ENCODE measurements at places on chromosomes 11 and 22. TPM values are rescaled to one million over a fixed set of nuclear protein-coding genes. Genes with fewer than 3 reads are reported as not detected.

Gene PRRG4
- 11.2 TPM for total RNA-seq

Gene DGKZ
- total RNA-seq: 30.4 TPM

Gene MYEOV
- total RNA-seq: 4.2 TPM

Gene TESMIN
- total RNA-seq: 1.1 TPM

Gene PTGDR2
- total RNA-seq: 0.59 TPM

Gene TPBGL
- not detected for total RNA-seq

DNA sequence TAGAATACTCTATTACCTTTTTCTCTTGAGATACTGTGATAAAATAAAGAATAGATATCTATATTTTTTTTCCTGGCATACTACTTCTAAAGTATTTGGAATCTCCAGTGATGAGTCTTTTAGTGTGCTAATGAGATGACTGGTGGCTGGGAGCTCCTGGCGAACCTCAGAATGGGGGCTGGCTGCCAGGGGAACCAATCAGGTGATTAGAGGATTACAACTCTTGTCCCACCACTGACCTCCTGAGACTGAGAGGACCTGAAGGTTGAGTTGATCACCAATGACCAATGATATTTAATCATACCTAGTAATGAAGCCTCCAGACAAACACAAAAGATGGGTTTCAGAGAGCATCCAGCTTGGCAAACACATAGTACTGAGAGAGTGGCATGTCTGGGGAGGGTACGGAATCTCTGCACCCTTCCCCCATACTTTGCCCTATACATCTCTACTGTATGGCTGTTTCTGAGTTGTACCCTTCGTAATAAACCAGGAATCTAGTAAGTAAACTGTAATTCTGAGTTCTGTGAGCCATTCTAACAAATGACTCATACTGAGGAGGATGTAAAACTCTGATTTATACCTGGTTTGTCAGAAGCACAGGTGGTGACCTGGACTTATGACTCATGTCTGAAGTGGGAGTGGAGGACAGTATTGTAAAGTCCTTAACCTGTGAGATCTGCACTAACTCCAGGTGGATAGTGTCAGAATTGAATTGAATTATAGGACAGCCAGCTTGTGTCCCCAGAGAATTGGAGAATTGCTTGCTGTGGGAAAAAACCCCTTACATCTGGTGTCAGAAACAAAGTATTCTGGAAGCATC is 325.3 kb upstream of the LRRC4C start:
- no peak for DNase-seq

DNA sequence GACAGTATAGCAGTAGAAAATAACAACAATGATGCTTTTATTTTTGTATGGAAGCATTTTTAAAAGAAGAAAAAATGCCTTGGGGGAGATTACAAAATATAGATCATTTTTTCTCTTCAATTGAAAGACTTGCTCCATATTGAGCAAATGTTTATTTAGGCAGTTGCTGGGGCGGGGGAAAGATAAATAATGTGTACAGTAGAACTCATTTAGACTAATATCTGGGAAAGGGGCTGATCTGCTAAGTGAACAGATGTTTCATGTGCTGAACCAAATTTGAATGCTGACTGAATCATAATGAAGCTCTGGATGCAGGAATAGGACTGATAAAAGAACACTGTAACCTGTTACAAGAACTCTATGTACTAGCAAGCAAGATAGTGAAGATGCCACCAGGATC is 457.1 kb upstream of the TENM4 start:
- DNase-seq: no peak

DNA sequence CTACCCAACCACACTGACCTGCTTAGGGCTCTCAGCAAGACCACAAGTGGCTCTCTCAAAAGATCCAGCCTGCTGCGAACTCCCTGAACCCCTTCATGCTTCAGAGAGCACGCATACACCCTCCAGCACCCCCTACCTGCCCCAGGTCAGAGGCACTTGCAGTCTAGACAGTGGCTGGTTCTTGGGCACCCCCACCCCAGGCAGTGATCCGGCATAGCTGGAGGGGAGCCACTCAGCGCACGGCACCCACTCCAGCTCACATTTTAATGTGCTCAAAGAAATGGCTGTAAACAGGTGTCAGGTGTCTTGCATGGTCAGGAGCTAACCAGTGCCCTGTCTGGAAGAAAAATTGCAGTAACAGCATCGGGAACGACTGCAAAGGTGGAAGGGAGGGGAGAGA is 140.8 kb downstream of the PKNOX2 start:
- no peak for DNase-seq

DNA sequence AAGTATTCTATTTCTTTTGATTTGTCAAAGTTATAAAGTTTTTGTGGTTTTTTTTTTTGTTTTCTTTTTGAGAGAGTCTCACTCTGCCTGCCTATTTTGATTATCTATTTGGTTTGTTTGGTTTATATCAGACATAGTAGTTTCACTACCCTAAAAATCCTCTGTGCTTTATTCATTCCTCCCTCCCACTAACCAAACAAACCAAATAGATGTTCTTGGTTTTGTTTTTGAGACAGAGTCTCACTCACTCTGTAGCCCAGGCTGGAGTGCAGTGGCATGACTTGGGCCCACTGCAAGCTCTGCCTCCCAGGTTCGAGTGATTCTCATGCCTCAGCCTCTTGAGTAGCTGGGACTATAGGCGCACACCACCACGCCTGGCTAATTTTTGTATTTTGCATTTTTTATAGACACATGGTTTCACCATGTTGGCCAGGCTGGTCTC is 67.9 kb downstream of the ENTHD1 start:
- no peak for DNase-seq

GRCh38 chr11:623999-624704 is 603 bp downstream of the CDHR5 start:
- DNase-seq: no peak

- DNase-seq: no peak
These were observed 106.4 kb upstream of the TENM4 start for GRCh38 chr11:79547256-79547655.

- DNase-seq: no peak
These were observed 68.2 kb downstream of the CD82 start for GRCh38 chr11:44633641-44634040.

- peak; percentile 13 for DNase-seq
These were observed 369.8 kb upstream of the CCDC90B start for GRCh38 chr11:83655976-83656375.

DNA sequence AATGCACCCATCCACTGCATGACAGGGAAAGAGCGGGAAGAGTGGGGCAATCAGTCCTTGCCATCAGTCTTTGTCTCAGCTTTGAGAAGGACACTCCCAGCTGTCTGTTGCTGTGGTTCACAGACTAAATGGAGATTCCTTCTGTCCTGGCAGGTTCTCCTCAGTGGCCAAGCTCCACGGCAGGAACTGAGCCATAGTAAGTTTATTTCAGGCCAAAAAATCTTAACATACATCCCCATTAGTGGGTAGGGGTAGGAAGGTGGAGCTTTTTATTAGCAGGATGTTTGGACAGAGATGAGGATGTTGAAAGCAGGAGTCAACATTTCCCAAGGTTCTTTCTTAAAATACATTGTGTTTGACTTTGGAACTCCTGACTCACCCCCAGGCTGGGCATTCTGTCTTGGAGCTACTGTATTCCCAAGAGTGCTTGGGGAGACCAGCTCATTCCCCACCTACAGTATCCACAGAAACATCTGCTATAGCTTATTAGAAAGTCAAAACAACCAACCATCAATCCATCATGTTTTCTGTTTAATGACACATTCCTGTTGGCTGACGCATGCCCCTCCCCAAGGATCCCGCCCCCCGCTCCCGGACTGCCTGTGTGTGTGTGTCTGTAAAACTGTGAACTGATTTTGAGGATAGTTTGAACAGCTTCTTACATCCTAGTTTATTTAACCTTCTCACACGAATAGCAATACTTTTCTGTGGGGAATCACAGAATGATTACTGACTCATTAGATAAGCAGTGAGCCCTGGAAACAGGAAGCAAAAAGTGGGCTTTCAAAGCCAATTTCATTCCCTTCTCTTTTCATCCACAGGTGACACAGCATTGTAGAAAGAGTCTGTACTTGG is 109.5 kb downstream of the CCDC81 start:
- DNase-seq: peak; percentile 87

DNA sequence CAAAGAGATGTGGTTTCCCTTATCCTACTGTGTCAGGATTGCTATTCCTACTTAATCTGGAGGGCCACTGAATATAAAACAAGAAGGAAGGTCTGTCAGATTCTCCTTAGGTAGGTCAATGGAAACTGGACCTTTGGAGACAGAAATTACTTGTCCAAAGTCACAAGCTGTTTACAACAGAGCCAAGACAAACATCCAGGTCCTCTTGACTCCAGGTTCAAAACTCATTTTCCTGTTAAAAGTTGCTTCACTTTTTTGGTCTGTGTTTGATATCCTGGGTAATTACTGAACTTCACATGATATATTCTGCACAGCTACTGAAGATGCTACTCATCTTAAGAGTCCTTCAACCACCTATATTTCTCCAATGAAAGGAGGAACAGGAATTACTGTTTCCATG is 81.2 kb upstream of the ARHGAP32 start:
- no peak for DNase-seq

- no peak for DNase-seq
These were observed 42.0 kb upstream of the TTC36 start for GRCh38 chr11:118485273-118485672.

DNA sequence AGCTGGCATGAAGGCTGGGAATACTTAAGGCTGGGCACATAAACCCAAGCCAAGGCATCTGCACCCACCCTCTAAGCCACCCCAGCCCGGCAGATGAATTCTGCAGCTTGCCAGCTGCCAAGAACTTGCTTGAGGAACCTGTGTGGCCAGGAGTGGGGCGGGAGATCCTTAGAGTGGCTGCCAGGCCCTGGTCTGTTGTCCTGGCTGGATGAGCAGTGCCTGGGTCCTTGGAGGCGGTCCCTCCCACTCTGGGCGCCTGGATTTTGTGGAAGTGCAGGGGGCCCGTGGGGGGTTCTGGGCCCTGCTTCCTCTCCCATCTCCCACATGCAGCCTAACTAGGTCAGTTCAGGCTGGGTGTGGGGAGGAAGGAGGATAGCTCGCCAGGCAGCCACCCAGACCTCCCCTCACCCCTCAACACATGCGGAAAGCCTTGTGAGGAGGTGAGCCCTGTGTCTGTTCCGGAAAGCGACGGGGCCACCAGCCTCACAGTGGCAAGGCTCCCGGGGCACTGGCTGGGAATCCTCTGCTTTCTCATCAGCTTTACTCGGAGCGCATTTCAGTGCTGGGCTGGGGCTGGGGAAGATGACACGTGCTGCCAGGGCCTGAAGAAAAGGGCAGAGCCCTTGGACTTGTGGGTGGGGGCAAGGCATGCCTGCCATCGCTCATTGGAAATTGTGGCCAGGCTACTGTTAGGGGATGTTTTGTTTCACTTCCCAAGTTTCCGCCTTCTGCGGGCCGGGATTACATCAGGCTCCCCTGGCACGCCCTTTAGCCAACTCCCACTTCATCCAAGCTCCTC is 8.4 kb downstream of the DAGLA start:
- no peak for DNase-seq

DNA sequence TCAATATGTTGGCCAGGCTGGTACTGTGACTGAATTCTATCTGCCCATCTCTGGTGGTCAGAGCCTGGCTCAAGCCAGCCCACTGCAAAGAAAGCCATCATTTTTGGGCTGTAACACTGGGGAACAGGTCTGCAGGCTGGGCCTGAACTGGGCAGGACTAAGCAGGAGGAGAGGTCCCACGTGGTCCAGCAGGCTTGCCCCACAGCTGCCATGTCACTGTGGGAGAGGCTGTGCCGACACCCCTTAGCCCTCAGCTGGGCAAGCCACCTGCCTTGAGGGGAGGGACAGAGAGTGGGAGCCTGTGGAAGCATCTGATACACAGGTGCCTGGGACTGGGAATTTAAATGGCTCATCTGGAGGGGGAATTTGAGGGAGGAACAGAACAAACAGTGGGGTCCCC is 66.7 kb upstream of the CLTCL1 start:
- no peak for DNase-seq

DNA sequence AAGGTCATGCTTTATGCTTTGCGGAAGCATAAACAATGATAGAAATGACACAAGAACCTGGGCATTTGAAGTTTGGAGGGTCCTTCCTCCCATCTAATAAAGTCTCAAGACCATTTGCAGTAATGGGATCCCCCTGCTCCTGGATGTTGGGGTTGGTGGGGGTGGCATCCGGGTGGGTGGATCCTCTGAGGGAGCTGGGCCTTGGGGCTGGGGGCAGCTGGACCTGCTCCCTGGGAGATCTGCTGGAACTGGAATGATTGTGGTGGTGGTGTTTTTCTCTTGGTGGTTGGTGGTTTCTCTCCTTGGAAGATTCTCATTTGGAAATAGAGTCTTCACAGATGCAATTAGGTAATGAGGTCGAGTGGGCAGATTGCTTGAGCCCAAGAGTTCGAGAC is 2.2 kb upstream of the NAP1L4 start:
- DNase-seq: no peak

- DNase-seq: no peak
These were observed 2.2 kb downstream of the RFPL2 start for GRCh38 chr22:32202539-32203180.

All from skin of body (tissue), 3 donors.